ENCODE measurements at places on chromosomes 6 and 20. TPM values are rescaled to one million over a fixed set of nuclear protein-coding genes. Genes with fewer than 3 reads are reported as not detected.

DNA sequence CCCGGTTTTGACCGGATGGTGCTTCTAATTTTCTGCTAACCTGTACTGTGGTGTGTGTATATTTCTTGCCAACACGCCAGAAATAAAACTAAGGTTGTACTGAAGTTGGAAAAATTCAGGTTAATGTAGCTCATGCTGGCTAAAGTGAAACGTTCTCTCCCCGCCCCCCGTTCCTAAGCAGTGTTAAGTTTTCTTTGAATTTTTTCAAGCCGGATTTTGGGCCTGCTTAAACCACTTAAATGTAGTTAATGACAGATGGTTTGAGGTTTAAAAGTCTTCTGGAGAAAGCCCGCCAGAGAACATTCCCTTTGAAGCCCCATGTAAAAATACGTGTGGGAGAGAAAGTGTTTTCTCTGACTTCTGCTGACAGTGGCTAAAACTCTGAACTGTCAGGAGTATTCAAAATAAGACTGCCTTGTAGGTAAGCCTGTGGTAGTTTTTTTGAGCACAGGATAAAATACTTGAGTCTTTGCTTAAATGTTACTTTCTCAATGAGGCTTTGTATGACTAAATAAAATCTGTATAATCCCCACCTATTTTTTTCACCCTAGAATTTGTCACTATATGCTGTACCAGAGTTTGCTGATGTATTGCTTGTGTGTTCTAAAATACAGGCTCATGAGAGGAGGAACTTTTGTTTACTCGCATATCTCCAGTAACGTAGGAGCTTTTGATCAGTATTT, 101.3 kb downstream of the OR2B2 start:
- DNase-seq = no peak

Gene SLC4A11
- total RNA-seq = not detected

Gene NTSR1
- not detected for total RNA-seq

Gene SRSF12
- 2.8 TPM for total RNA-seq

Gene BEND6
- total RNA-seq = 11.9 TPM

- no peak for DNase-seq
These were observed 11.9 kb downstream of the FAM184A start for GRCh38 chr6:119066517-119066916.

- no peak for DNase-seq
These were observed 138.2 kb downstream of the COL21A1 start for GRCh38 chr6:56109149-56109548.

- DNase-seq = no peak
These were observed 155.9 kb upstream of the POU3F2 start for GRCh38 chr6:98678481-98678880.

DNA sequence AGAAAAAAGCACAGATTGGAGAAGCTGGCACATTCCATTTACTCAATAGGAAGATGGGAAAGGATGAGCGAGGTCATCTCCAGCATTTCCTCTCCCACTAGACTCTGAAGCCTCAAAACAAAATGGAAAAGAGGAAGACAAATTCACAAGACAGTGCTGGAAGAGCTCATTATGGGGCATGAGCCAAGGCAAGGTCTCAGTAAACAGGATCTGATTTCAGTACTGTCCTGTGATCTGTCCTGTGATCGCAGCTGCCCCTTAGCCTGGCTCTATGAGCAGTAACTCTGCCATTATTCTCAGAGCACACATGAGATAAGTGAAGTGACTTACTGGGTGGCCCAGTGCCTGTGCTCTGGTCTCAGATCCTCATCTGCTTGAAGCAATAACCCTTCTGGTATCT, 68.1 kb upstream of the SLC4A11 start:
- no peak for DNase-seq

Gene NR2E1
- 0.03 TPM for total RNA-seq

DNA sequence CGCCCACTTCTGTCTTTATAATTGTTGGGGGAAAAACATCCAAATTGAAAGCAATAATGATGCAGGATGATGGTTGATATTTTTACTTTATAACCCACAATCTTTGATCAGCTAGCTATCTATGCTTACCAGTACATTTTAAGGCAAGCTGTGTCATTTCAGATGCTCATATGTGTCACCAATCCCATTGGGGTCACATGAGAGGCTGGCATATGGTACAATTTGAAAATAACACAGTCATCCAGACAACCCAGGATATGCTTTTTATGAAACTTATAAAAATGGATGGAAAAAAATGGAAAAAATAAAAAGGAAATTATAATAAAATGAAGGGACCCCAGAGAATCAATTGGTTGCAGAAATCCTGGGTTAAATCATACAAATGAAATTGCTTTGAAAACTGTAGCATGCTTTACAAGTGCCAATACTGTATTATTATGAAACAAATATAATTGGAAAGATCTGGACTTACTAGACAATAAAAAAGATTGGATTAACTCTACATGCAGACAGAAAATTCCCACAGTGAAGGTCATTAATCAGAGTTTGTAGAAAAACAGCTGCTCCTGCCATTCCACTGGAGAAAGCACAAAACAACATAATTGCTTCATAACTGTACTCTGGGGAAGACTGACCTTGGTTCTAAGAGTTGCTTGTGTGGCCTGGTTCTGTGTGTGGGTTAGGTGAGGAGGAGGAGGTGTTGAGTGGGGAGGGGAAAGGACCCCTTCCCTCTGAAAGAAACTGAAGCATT, 13.3 kb upstream of the PRIM2 start:
- DNase-seq = no peak

Gene BPIFB1
- total RNA-seq = not detected

Gene RPS6KA2
- 16.2 TPM for total RNA-seq

DNA sequence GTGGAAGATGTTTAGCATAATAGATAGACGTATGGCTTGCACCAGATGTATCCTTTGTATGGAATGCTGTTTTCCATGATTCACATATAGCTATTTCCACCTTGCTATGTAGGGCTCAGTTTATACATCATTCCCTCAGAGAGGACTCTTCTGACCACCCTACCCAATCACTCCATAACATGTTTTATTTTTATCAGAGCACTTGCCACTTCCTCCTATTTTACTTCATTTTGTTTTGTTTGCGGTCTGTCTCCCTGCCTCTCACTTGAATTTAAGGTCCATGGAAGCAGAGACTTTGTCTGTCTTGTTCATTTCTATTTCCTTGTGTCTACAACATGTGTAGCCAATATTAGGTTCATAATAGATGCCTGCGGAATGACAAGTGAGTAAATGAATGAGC, 266.9 kb upstream of the CITED2 start:
- no peak for DNase-seq

GRCh38 chr20:44955270-44955669, 4.9 kb downstream of the TOMM34 start:
- no peak for DNase-seq

DNA sequence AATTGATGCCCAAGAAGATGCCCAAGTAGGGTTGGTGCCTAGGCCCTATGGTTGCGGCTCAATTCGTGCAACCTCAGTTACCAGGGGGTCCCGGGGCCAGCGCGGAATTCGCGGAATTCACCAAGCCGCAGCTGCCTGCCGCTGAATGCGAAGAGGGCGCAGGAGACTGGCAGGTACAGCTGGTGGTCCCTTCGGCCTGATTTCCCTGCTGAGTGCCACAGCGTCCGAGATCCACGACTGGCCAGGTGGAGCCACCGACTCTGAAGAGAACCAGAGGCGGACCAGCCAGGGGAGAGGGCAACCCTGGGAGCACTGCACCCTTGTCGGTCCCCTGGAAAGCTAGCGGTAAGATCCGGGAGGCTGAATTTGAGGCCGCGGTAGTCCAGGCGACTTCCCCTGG, 6.8 kb upstream of the TFAP2D start:
- DNase-seq = no peak

GRCh38 chr6:36643977-36644376, 34.5 kb upstream of the CDKN1A start:
- DNase-seq = no peak

DNA sequence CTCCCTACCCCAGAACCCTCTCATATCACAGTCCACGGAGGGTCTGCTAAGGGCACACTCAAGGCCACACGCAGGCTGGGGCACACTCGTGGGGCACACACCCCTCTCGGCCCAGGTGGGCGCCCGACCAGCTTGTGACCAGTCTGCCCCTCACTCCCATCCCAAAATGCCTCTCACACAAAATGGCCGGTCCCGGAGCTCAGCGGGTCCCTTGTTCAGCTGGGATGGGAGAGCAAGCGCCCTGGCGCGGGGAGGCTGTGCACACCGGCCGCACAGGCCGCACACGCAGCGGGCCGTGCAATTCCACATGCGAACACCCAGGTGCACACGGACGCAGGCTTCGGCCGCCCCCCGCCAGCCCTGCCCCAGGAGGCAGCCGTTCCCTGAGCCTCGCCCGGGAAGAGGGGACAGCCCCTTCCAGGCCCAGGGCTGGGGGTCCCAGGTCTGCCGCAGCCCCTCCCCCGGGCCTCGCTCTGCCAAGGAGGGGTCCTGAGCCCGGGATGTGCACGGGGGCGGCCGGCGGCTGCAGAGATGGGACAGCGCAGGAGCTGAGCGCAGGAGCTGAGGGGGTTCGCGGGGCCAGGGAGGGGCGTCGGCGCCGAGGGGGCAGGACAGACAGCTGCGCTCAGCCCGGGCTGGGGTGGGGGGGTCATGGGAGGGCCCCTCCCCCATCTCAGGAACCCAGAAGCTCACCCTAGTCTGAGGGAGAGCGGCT, 1.3 kb downstream of the KCNQ2 start:
- no peak for DNase-seq

Gene HLA-E
- 214 TPM for total RNA-seq

DNA sequence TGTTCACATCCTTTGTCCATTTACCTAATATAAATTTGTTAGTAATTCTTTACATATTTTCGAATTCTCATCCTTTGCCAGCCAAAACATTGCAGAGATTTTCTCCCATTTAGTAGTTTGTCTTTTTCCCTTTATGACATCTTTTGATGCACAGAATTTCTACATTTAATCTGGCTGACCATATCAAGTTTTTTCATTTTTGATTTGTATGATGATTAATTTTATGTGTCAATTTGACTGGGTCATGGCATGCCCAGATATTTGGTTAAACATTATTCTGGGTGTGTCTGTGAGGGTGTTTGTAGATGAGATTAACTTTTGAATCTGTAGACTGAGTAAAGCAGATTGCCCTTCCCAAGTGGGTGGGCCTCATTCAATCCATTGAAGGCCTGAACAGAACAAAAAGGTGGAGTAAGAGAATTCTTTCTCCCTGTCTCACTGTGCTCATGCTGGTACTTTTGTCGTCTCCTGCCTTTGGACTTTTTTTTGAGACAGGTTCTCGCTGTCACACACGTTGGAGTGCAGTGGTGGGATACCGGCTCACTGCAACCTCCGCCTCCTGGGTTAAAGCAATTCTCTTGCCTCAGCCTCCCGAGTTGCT, 72.1 kb upstream of the EPB41L1 start:
- no peak for DNase-seq
